ENCODE measurements at places on chromosomes 2 and 18. TPM values are rescaled to one million over a fixed set of nuclear protein-coding genes. Genes with fewer than 3 reads are reported as not detected.
A peak's percentile ranks its signal among the peaks of the same experiment; 100 is the strongest.

The LINC00305 gene
- 16.4 TPM for total RNA-seq

The PPP4R1 gene
- 173 TPM for total RNA-seq

GRCh38 chr2:231720292-231720986 is 12.1 kb downstream of the PTMA start:
- H3K27me3 ChIP-seq = peaks cover 11% of the 10 kb centered on the region
- no peak overlapping the region for H3K27ac ChIP-seq
- peaks cover 6% of the 10 kb centered on the region for H3K36me3 ChIP-seq
- H3K4me1 ChIP-seq = peaks cover 8% of the 10 kb centered on the region

DNA sequence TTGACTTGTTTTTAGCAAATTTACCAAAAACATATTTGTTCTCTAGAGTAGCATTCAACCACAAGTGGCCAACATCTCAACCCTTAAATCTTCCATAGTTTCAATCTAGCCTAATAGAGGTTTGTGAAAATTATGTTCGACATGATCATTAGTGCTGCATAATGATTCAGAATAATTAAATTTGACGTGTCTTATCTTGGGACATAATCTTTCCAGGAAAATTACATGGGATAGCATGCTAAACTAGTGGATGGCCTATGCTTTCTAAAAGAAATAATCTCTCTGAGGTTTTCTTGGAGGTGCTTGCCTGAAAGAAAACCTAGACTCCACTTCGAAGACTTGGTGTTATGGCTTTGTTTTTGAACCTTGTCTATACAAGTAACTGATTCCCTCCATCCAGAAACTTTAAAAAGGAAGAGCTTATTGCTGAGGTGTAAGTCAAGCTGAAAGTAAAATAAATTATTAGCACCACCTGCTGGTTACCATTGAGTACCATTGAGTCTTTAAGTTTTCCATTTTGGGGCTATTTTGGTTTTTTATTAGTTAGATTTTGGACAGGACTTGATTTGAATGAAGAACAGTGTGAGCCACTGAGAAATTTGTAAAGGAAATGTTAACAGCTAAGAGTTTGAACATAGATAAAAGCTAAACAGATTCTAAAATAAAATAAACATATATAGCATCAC is 32.7 kb downstream of the COX7A2L start:
- no peaks in the 10 kb centered on the region for H3K4me1 ChIP-seq
- H3K27me3 ChIP-seq = no peaks in the 10 kb centered on the region
- H3K4me3 ChIP-seq = no peak overlapping the region
- no peak overlapping the region for H3K27ac ChIP-seq
- H3K36me3 ChIP-seq = peaks cover 6% of the 10 kb centered on the region
- no peak for DNase-seq

- DNase-seq = no peak
- H3K27ac ChIP-seq = peak overlapping the region; percentile 53
- peaks cover 2% of the 10 kb centered on the region for H3K27me3 ChIP-seq
- H3K4me3 ChIP-seq = no peak overlapping the region
- peaks cover 56% of the 10 kb centered on the region for H3K4me1 ChIP-seq
- H3K36me3 ChIP-seq = no peaks in the 10 kb centered on the region
Measured at GRCh38 chr2:136005462-136006196, 20.2 kb upstream of the DARS1 start.

- peaks cover 19% of the 10 kb centered on the region for H3K4me1 ChIP-seq
- peaks cover 13% of the 10 kb centered on the region for H3K36me3 ChIP-seq
- no peak overlapping the region for H3K4me3 ChIP-seq
- no peaks in the 10 kb centered on the region for H3K27me3 ChIP-seq
- no peak for DNase-seq
Measured at GRCh38 chr18:9827211-9827792, 58.5 kb upstream of the TXNDC2 start.

DNA sequence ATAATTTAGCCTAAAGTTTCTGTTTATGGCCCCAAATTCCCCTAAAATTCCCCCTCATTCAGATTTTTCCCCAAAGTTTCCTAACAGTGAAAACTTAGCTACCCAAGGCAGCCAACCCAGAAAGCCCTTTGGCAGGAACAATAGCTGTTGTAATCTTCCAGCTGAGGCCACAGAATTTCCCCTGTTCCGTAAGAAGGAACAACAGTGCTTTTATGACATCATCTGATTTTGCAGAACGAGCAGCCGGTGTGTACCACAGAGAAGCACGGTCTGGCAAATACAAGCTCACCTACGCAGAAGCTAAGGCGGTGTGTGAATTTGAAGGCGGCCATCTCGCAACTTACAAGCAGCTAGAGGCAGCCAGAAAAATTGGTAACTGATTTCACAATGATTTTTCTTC is 6.3 kb downstream of the TNFAIP6 start:
- H3K27me3 ChIP-seq = peaks cover 1% of the 10 kb centered on the region
- H3K36me3 ChIP-seq = no peaks in the 10 kb centered on the region

DNA sequence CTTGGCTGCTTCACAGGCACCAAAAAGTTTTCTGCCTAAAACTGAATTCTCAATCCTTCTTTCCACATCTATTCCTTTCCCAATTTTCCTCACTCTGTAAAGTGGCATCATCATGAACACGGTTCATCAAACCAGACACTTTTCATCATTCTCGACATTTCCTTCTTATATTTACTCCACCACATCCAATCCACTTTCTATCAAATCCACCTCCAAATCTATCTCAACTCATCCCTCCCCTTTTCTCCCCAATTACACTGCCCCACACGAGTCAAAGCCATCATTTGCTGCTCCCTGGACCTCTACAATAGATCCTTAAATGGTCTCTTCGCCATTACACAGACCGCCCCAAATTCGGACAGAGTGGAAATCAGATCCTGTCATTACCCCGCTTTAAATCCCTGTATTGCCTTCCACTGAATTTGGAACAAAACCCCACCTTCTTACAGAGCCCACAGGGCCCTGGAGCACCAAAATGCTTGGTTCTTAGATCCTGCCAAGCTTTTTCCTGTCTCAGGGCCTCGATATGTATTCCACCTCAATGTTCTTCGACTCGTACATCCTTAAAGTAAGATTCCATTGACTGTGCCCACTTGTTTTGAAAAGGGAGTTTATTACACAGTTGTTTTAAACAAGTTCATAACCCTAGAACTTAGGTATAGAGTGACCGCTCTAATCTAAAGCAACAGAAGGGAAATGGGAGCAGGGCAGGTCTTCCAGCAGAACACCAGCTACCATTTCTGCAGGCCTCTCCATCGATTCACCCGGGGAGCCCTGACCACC is 856 bp downstream of the ACAA2 start:
- peak overlapping the region; percentile 96 for H3K4me3 ChIP-seq
- H3K36me3 ChIP-seq = peaks cover 19% of the 10 kb centered on the region

- H3K4me1 ChIP-seq = peaks cover 21% of the 10 kb centered on the region
- no peak overlapping the region for H3K4me3 ChIP-seq
- H3K36me3 ChIP-seq = no peaks in the 10 kb centered on the region
- no peak overlapping the region for H3K27ac ChIP-seq
- H3K27me3 ChIP-seq = no peaks in the 10 kb centered on the region
Measured at GRCh38 chr2:223046470-223047040, 5.4 kb upstream of the KCNE4 start.

GRCh38 chr18:31217038-31217849 is 54.6 kb upstream of the DSC1 start:
- H3K27me3 ChIP-seq = no peaks in the 10 kb centered on the region
- H3K4me3 ChIP-seq = no peak overlapping the region
- no peak overlapping the region for H3K27ac ChIP-seq
- peaks cover 5% of the 10 kb centered on the region for H3K4me1 ChIP-seq
- DNase-seq = no peak

DNA sequence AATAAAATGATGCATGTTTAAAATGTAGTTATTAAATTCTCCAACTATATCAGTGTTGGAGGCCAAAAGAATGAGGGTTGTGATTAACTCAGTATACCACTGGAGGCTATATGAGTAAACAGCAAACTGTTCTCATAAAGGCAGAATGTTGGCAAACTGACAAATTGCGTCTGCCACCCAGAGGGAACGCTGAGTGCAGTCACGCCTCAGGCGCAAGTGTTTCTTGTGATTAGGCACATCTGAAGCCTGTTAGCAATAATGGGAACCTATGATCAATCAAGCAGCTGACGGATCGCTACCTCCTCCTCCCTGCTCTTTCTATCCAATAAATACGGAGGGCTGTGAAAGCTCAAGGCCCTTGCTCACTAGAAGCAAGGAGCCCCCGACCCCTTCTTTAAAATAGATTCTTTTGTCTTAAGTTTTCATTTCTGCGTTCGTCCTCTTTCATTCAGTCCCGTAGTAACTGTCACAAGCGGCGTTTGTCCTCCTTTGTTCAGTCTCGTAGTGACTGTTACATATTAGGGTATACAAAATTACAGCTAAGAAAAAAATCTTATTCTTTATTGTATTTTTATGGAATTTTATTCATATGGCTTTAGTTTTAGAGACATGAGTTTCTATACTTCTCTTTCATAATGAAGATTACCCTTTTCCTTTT is 16.3 kb upstream of the RMND5A start:
- no peak for DNase-seq
- H3K4me1 ChIP-seq = no peaks in the 10 kb centered on the region
- no peak overlapping the region for H3K4me3 ChIP-seq
- H3K36me3 ChIP-seq = no peaks in the 10 kb centered on the region
- no peak overlapping the region for H3K27ac ChIP-seq

The ZNF385B gene
- total RNA-seq = 0.49 TPM

- no peak for DNase-seq
- H3K4me3 ChIP-seq = no peak overlapping the region
- no peaks in the 10 kb centered on the region for H3K4me1 ChIP-seq
- H3K27ac ChIP-seq = no peak overlapping the region
Measured at GRCh38 chr2:86285571-86285970, 51.9 kb downstream of the REEP1 start.

The DNAJB2 gene
- total RNA-seq = 64.3 TPM

DNA sequence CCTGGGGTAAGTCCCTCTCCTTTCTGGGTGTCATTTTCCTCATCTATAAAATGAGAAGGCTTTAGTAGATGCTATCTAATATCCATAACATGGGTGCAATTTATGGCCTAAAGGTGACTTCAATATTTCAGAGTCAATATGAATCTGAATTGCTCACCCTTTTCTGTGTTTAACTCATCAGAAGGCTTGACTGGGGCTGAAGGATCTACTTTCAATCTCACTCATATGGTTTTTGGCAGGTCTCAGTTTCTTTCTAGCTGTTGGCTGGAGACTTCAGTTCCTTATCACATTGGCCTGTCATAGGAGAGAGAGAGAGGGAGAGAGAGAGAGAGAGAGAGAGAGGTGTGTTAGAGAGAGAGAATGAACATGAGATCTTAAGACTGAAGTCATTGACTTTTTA is 343.7 kb upstream of the MEX3C start:
- no peaks in the 10 kb centered on the region for H3K36me3 ChIP-seq
- H3K27ac ChIP-seq = no peak overlapping the region
- H3K27me3 ChIP-seq = no peaks in the 10 kb centered on the region
- no peak overlapping the region for H3K4me3 ChIP-seq

DNA sequence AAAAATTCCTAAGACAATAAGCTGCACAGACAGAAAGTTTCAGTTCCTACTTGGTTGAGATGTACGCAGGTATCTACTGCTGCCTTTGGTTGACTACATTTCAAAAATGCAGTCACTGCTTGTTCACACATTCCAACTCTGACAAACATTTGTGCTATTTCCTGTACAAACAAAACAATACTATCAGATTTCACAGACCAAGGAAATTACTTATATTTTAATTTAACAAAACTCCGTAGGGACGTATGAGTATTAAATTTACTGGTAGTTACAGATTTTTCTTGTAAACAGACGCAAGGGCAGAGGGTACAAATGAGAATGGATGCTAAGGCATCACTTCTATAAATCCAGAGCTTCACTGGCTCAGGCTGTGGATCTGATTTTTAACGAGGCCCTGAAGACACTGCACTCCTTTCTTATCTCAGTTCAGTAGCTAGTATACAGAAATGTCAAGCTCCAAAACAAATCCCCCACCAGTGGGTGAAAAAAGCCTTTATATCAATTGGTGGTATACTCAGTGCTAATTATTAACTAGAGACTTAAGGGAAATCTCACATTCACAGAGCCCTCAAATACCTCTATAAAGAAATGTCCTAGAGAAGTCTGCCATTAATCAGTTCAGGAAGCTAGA is 31.7 kb upstream of the TTC32 start:
- H3K4me3 ChIP-seq = no peak overlapping the region
- H3K27ac ChIP-seq = peak overlapping the region; percentile 75
- peaks cover 6% of the 10 kb centered on the region for H3K36me3 ChIP-seq
- peaks cover 8% of the 10 kb centered on the region for H3K4me1 ChIP-seq
